Endothelial cell of umbilical vein (primary cell): ENCODE measurements at places on chromosomes 5 and 9. TPM values are rescaled to one million over a fixed set of nuclear protein-coding genes. Genes with fewer than 3 reads are reported as not detected.
A peak's percentile ranks its signal among the peaks of the same experiment; 100 is the strongest.

DNA sequence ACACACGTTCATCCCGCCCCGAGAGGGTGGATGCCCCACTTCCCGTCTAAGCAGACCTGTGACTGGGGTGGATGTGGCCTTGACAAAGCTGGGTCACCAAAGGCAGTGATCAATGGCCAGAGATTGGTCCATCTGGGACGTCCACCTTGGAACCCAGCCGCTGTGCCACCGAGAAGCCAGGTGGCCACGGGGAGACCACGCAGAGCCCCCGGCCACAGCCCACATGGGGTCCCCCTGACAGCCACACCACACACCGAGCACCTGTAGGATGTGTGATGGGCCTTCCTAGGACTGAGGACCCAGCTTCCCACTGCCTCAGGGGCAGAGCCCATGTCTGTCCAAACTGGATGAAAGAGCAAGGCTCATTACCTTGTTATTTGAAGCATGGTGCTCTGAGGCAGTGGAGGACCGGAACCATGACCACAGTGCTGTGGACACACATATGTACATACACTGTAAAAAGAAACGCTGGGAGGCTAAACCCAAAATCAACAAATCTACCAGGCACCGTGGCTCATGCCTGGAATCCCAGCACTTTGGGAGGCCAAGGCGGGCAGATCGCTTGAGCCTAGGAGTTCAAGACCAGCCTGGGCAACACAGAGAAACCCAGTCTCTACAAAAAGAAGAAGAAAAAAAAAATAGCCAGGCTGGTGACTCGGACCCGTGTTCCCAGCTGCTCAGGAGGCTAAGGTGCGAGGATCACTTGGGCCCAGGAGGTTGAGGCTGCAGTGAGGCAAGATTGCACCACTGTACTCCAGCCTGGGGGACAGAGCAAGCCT is 50.1 kb downstream of the MRPL36 start:
- no peak overlapping the region for H3K27ac ChIP-seq
- no peak overlapping the region for H3K4me3 ChIP-seq
- H3K4me1 ChIP-seq: no peaks in the 10 kb centered on the region
- DNase-seq: no peak
- no peaks in the 10 kb centered on the region for H3K36me3 ChIP-seq

ACSL6 gene
- not detected in 2 replicates for polyA plus RNA-seq

ABLIM3 gene
- 14.9 and 16.7 TPM in 2 replicates for polyA plus RNA-seq

GRCh38 chr5:136613230-136613629 is 247.9 kb upstream of the TRPC7 start:
- peaks cover 39% of the 10 kb centered on the region for H3K4me1 ChIP-seq
- H3K36me3 ChIP-seq: no peaks in the 10 kb centered on the region
- H3K27me3 ChIP-seq: no peaks in the 10 kb centered on the region
- H3K4me3 ChIP-seq: no peak overlapping the region
- no peak for DNase-seq

DNA sequence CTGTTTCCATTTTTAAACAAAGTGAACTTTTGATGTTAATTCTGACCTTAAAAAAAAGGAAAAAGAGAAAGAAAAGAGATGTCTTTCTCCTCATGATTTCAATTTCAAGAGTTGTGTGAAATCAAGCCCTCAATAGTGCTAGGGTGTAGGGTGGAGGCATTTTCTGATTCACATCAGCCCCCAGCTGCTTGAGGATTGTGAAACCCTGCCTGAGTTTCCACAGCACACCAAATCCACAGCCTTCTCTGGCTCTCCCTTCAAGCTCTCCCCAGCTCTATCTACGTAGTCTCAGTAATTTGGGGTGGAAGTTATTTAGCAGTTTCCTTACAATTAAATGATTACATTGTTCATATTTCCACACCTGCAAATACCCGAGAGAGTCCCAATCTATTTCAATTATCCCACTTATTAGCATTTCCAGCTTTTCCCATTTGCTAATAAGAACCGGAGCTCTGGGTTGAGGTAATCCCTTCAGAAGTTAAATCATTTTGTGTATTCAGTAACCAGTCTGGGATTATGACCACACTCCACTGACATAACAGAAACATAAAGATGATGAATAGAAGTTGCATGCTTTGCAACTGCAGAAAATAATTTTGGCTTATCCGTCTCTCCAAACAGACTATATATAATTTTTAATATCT is 54.9 kb downstream of the MTX3 start:
- no peaks in the 10 kb centered on the region for H3K36me3 ChIP-seq
- DNase-seq: no peak
- H3K27ac ChIP-seq: no peak overlapping the region
- no peaks in the 10 kb centered on the region for H3K4me1 ChIP-seq

SLC36A3 gene
- polyA plus RNA-seq: not detected in 2 replicates

DDX46 gene
- 8.8 and 16.0 TPM in 2 replicates for polyA plus RNA-seq

DNA sequence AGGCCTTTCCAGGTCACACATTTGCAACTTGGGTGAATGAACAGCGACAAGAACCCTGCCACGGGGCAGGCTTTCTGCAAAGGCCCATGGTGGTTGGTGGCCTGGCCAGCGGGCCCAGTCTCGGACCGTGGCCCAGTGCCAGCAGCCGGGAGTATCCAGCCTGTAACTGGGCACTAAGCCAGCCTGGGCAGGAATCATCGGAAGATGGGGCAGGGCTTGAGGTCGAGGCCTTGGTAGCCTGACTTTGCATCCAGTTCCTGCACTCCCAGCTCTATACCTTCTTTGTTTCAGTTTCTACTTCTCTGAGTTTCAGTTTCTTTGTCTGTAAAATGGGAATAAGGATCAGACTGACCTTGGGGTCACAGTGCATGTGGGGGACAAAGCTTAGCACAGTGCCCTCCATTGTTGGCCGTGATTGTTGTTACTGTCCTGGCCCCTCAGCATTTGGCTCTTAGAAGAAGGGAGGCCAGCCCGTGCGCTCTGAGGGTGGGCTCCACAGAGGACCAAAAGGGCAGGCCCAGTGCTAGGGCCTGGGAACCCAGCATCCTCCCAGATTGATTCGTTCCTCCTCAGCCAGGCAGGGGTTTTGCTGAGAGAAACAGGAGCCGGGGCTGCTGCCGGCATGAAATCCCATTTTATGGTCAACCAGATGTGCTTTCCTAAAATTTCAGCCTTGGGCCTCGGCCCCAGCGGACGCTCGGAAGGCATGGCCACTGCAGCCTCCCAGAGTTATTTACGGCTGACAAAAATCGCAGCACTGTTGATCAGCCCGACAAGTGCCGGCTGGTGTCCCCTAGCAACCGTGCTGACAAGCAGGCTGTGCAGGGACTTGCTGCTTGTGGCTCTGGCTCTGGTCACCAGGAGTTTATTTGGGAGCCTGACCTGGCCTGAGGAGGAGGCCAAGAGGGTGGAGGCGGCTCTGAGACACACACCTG is 43.6 kb downstream of the JADE2 start:
- H3K4me3 ChIP-seq: no peak overlapping the region
- peak; percentile 83 for DNase-seq
- H3K36me3 ChIP-seq: no peaks in the 10 kb centered on the region
- H3K27me3 ChIP-seq: no peaks in the 10 kb centered on the region
- peaks cover 36% of the 10 kb centered on the region for H3K4me1 ChIP-seq
- H3K27ac ChIP-seq: peak overlapping the region; percentile 61

GRCh38 chr9:101333926-101334702 is 50.7 kb downstream of the BAAT start:
- no peak overlapping the region for H3K27ac ChIP-seq
- no peak overlapping the region for H3K4me3 ChIP-seq
- H3K4me1 ChIP-seq: no peaks in the 10 kb centered on the region
- no peak for DNase-seq

DNA sequence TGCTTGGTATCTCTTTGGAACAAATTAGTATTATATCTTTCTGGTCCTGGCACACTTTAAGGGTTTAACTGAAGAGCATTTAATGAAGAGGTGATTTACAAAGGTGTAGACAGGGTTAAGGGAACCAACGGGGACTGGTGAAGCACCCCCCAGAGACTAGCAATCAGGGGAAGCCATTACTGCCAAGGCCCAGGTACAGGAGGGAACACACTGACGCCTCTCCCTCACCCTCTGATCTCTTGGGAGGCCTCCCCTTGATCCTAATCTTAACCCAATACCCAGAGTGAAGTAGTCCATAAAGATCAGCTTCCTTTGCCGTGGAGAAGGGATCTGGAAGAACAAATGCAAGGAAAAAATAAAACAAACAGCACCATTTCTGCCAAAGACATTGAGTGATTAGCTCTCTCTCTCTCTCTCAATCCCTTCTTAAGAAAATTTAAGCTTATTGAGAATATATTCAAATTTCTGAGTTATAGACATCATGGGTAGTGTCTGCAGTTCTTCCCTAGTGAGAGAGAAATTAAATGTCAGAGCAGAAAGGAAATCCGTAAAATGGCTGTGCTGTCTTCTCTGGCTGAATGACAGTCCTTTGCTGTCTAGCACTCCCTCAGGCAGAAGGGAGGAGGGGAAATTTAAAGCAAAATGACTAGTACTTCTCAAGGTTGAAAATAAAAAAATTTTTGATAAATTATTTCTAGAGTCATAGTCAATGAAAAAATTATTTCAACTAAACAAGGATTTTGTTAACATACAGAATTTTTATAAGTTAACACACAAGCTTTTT is 20.0 kb downstream of the F2R start:
- peaks cover 25% of the 10 kb centered on the region for H3K36me3 ChIP-seq
- peak overlapping the region; percentile 21 for H3K27ac ChIP-seq
- no peak for DNase-seq
- no peak overlapping the region for H3K4me3 ChIP-seq
- H3K4me1 ChIP-seq: peaks cover 23% of the 10 kb centered on the region
- H3K27me3 ChIP-seq: no peaks in the 10 kb centered on the region

- no peaks in the 10 kb centered on the region for H3K36me3 ChIP-seq
- no peak overlapping the region for H3K27ac ChIP-seq
- no peak for DNase-seq
- H3K27me3 ChIP-seq: no peaks in the 10 kb centered on the region
- H3K4me1 ChIP-seq: no peaks in the 10 kb centered on the region
Observed at GRCh38 chr5:98714710-98715288, 58.7 kb upstream of the RGMB start.

- H3K36me3 ChIP-seq: no peaks in the 10 kb centered on the region
- H3K27me3 ChIP-seq: no peaks in the 10 kb centered on the region
- H3K27ac ChIP-seq: no peak overlapping the region
- no peak for DNase-seq
- no peaks in the 10 kb centered on the region for H3K4me1 ChIP-seq
Observed at GRCh38 chr5:97245386-97245785, 62.3 kb upstream of the RIOK2 start.

- no peaks in the 10 kb centered on the region for H3K27me3 ChIP-seq
- H3K4me1 ChIP-seq: peaks cover 1% of the 10 kb centered on the region
- no peak overlapping the region for H3K4me3 ChIP-seq
- no peaks in the 10 kb centered on the region for H3K36me3 ChIP-seq
Observed at GRCh38 chr9:16411311-16411710, 459.2 kb downstream of the BNC2 start.

GRCh38 chr9:7146582-7146981 is 388.8 kb downstream of the KDM4C start:
- no peaks in the 10 kb centered on the region for H3K27me3 ChIP-seq
- no peak overlapping the region for H3K4me3 ChIP-seq
- H3K36me3 ChIP-seq: peaks cover 2% of the 10 kb centered on the region
- no peak overlapping the region for H3K27ac ChIP-seq

SYK gene
- not detected in 2 replicates for polyA plus RNA-seq

- no peak overlapping the region for H3K4me3 ChIP-seq
- no peak overlapping the region for H3K27ac ChIP-seq
- H3K36me3 ChIP-seq: no peaks in the 10 kb centered on the region
Observed at GRCh38 chr5:2727550-2727949, 23.9 kb downstream of the IRX2 start.

S100Z gene
- not detected in 2 replicates for polyA plus RNA-seq

DNA sequence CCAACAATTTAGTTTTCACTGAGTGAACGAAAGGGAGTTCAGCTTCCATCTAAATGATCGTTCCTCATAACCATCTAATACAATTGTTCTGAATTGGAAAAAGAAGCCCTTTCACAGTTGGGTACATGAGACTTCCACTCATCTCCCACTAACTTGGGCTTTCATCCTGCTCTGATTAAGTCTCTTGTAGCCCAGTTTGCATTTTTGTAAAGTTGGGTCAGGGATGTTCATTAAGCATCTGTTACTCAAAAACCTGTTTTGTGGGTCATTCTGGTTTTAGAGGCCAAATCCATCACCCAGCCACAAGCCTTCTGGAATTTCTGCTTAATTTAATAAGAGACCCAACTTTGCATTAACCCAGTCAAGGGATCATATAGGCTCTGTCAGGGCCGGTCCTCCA is 385.3 kb downstream of the BNC2 start:
- DNase-seq: no peak
- no peaks in the 10 kb centered on the region for H3K27me3 ChIP-seq
- no peaks in the 10 kb centered on the region for H3K4me1 ChIP-seq

DNA sequence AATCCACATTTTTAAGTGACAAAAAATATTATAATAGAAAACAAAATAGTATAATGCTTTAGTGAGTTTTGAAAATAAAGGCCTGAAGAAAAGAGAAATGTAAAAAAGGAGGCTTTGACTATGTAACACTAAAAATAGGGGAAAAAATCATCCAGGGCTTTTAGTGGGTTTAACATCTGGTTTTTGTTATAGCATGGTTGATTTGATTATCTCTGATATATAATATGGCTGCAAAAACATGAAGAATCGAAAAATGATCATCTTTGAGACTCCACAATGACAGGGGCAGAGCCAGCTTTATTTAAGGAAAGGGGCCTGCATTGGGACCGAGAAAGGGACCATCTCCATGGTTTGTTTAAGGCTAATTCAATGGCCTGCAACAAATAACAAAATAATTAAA is 393.8 kb downstream of the PLK2 start:
- H3K27ac ChIP-seq: no peak overlapping the region
- no peaks in the 10 kb centered on the region for H3K36me3 ChIP-seq
- DNase-seq: no peak
- no peak overlapping the region for H3K4me3 ChIP-seq
- H3K27me3 ChIP-seq: no peaks in the 10 kb centered on the region
- H3K4me1 ChIP-seq: no peaks in the 10 kb centered on the region

ENTPD2 gene
- 0.03 TPM in 1 of 2 replicates, not detected in the other for polyA plus RNA-seq
